ENCODE measurements at places on chromosomes 1 and 21. TPM values are rescaled to one million over a fixed set of nuclear protein-coding genes. Genes with fewer than 3 reads are reported as not detected.
A peak's percentile ranks its signal among the peaks of the same experiment; 100 is the strongest.

DNA sequence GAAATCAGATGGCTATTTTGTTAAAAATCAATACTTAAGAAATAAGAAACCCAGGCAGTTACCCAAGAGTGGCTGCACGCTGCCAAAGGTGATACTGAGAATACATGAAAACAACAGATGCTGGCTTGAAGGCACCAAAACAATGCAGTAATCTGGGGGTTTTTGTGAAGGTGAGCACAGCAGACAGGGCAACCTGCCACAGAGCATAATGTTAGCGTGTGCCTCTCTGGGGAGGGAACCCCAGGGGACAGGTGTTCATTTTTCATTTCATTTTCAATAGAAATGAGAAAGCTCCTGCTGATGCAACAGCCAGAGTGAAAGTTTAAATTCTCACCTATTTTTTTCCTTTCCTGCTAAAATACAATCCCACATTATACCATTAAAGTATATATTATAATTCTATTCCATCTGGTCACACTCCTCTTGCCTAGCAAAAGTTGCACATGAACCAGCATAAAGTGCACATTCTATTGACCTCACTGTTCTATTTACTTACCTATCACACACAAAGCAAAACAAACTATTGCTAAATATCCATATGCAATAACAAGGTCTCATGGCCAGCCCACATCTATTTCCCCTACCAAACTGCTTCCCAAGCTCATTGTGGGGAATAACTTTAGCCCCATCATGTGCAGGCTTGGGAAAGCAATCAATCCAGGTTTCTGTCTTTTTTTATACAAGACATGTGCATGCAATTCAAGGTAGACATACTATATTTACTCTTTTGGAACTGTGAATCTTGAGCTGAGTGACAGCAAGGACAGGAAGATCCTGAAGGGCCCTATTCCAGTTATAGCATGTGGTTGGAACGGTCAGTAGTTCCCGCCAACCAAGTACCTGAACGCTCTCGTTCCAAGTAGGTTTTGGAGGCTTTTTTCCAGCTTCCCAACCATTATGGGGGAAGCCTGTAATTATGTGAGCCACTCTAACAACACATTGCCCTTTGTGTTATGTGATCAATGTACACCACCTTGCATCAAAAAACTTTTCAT is 173.6 kb downstream of the RERE start:
- peak; percentile 39 for DNase-seq

The GREM2 gene
- total RNA-seq: 1.6 TPM

The KIF2C gene
- 3.5 TPM for total RNA-seq

The CHIT1 gene
- total RNA-seq: not detected

DNA sequence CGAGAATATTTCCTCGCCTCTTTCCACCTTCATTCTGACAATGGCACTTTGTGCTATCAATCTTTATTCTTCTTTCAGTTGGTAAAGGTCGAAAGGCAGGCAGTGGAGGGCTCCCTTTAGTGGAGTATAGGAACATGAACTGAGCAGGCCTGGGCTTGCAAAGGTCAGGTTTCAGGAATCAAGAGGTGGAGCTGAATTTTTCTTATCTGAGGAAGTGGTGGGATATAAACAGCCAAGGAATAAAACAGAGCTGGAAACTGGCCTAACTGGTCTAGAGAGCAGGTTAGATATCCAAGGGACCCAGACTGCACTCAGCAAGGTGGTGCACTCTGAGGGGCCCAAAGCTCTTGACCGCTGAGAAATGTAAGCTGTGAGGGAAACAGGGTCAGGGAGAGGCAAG is 99.1 kb downstream of the PLA2G4A start:
- DNase-seq: no peak

- no peak for DNase-seq
These were observed 36.3 kb upstream of the RCC2 start for GRCh38 chr1:17475752-17476151.

GRCh38 chr1:178399177-178399728 is 97.5 kb downstream of the CLEC20A start:
- no peak for DNase-seq

DNA sequence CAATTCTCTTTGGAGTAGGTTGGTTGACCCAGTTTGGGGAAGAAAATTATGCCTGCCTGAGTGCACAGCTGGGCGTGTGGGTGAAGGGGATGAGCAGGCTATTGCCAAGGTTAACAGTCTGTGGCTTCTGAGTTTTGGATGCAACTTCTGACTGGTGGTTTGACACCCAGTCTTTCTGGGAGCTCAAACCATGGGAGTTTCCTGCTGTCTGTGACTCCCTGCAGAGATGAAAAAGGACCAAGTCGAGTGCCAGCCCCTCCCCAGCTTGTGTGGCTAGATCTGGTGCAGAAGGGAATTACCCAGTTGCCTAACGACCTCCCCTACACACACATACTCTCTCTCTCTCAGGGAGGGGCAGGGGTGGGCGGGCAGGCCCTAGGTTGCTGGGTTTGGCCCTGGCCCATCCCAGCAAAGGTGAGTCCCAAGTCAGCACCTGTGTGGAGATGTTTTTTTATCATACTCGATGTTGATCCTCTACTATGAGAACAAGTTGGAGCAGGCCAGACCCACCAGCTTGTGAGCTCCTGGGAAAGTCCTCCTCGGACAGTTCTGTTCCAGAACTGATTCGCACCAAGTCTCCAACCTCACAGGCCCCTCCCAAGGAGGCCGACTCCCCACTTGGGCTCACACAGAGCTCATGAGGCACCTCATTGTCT is 28.2 kb downstream of the PKP1 start:
- DNase-seq: peak; percentile 78

The IL22RA1 gene
- total RNA-seq: 1.0 TPM

DNA sequence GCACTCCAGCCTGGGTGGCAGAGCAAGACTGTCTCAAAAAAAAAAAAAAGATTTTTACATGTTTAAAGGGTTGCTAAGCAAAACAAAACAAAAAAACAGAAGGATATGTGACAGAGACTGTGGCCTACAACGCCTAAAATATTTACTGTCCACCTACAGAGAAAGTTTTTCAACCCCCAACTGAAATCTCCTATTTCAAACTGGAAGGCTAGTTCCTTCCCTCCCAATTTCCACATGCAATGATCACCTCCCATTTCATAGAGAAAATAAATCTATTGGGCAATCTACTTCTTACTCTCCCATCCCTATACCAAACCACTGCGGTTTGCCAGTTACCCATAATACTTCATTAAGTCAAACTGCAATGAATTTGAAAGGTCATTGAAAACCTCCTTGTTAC is 74.2 kb downstream of the ST3GAL3 start:
- no peak for DNase-seq

DNA sequence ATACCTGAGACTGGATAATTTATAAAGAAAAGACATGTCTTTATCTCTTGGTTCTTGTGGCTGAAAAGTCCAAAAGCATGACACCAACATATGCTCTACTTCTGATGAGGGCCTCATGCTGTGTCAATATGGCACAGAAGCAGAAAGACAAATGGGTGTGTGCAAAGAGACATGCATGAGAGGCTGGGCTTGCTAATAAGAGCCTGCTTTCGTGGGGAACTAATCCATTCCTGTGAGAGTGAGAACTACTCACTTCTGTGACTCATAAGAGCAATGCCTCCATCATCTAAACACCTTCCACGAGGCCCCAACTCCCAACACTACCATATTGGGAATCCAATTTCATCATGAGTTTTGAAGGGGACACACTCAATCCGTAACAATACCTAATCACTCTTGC is 340.0 kb upstream of the DUSP10 start:
- DNase-seq: no peak

GRCh38 chr1:165823552-165824268 is 3.7 kb upstream of the UCK2 start:
- DNase-seq: no peak

DNA sequence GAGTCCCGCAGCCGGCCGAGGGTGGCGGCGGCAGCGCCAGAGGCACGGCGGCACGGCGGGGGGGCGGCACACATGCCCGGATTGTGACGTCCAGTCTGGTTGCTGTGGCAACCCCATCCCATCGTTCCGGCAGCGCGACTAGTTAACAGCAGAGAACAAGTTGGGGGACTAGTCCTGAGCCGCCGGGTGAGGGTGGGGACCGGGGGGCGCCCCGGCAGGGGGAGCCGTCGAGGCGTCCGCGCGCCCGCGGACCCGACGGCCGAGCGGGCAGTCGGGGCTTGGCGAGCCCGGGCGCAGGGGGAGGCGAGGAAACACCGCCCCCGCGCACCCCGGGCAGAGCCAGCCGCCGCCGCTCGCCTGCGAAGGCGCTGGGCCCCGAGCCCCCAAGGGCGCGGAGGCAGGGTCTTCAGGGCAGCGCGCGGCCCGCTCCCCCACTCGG is at the start of gene CHD5:
Gene CHD5, minus strand, starts transcription at position 54 of the 439 bp plus-strand sequence. CDS start 298 bp downstream, outside the sequence.
- no peak for DNase-seq

DNA sequence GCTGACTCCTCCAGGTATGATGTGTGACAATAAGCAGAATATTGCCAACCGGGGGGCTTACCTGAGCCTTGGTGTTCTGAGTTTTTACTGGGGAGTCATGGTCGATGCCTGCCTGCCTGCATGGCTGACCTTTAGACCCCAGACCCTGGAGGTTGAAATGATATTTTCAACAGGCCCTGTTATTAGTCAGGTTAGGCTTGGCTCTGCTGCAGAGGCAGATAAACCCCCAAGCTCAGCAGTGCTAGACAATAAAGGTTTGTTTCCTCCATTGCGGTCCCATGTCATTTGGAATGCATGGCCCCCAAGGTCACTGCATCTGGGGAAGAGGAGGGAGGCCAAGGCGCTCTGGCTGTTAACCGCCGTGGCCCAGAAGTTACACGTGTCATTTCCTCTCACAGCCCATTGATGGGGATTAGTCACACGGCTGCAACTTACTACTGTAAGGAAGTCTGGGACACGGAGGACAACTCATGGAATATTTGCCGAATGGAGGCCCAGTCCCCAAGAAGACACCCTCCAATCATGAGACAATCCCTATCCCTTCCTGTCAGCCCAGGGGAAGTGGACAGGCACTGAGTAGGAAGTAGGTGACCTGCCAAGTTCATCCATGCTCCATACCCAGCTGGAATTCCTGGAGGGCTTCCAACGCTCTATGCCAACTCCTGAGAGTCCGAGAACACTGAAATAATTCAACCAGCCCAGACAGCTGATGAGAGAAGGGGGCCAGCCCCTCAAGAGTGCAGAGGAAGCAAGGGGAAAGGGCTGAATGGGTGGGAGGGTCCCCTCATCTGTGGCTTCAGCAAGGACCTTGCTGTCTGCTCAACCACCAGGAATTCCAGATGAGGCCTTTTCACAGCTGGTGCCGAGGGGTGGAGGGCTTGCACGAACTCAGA is 97.3 kb downstream of the TAS1R2 start:
- no peak for DNase-seq

The MX2 gene
- total RNA-seq: 4.9 TPM

The APH1A gene
- total RNA-seq: 130 TPM

The KMO gene
- total RNA-seq: 0.17 TPM

DNA sequence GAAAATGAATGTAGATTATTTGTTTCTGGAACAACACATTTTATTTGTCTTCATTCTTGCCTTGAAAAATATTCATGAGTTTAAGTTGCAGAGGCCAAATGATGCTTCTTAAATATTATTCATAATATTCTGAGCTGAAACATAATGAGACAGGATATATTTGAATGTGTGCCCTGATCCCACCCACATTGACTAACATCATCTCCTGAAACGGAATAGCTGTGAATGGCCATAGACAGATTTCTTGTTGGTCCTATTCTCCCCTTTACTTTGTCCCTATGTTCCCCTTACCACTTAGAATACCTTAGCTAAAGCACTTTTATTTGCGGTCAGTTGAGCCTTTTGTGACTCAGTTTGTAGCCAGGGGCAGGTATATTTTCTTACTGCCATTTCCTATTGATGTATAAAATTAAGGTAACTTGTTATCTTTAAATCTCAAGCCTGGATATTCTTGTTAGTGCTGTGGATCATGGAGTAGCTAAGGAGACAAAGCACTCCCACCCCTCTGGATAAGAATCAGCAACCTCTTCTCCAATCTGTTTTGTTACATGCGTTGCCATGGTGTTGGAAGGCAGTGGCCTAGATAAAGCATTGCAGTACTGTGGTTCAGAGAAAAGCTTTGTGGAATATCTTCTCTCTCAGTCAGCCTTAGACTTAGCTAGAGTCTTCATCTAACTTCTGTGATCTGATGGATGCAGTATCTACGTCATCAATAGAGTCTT is 478.5 kb upstream of the DEPDC1 start:
- DNase-seq: no peak

- no peak for DNase-seq
These were observed 15.0 kb upstream of the GALNT2 start for GRCh38 chr1:230052018-230052417.

The NBPF6 gene
- total RNA-seq: not detected

GRCh38 chr1:110012100-110012780 is 22.2 kb upstream of the STRIP1 start:
- DNase-seq: no peak

The PLA2G2C gene
- total RNA-seq: not detected

- no peak for DNase-seq
These were observed 93.3 kb downstream of the PDE9A start for GRCh38 chr21:42746593-42747275.

The TRIM67 gene
- not detected for total RNA-seq

DNA sequence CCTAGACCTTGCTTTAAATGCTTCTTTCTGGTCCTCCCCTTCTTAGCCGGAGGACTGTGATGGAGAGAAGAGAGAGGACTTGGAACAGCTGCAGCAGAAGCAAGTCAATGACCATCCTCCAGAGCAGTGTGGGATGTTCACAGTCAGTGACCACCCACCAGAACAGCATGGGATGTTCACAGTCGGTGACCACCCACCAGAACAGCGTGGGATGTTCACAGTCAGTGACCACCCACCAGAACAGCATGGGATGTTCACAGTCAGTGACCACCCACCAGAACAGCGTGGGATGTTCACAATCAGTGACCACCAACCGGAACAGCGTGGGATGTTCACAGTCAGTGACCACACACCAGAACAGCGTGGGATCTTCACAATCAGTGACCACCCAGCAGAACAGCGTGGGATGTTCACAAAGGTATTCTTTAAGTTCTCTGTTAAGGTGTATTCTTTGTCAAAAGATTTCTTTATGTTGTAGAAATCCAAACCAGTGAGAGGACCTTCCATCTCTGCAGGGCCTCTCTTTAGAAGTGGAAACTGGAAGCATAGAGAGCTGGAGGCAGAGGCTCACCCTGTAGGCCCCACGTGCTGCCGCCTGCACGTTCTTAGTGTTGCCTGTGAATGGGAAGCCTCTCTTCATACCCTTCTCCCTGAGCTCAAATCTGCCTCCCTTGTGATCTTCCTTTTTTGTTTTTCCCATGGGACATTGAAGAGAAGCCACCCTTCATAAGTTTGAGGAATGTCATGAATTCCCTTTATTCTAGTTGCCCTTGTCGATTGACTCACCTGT is 10.6 kb downstream of the PCNT start:
- no peak for DNase-seq

DNA sequence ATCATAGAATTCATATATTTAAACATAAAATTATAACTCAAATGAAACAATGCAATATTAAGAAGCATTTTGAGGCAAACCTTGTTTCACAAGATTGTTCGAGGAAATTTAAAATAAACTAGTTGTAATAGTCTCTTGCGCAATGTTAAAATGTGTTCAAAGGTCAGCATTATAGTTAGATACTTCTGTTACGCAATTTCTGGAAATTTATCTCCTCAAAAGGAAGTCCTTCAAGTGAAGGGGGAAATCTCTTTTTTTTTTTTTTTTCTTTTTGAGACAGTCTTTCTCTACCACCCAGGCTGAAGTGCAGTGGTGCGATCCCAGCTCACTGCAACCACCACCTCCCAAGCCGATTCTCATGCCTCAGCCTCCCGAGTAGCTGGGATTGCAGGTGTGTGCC is 52.1 kb downstream of the FMO4 start:
- DNase-seq: no peak

- DNase-seq: no peak
These were observed 19.8 kb downstream of the RO60 start for GRCh38 chr1:193079187-193079586.
